ENCODE measurements at places on chromosomes 3 and 15.
A peak's percentile ranks its signal among the peaks of the same experiment; 100 is the strongest.

DNA sequence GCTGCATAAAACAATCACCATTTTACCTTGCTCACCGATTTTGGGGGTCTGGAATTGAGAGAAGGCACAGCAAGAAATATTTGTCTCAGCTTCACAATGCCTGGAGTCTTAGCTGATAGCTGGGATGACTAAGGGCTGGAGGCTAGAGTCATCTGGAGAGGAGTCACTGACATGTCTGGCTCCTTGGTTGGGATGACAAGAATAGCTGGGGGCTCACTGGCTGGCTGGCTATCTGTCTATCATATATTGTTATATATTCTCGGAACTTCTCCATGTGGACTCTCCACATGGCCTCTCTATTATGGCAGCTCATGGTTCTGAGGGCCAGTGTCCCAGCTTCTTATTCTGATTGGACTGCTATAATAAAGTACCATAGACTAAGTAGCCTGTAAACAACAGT is 20.0 kb upstream of the TRIM71 start:
- DNase-seq: no peak

DNA sequence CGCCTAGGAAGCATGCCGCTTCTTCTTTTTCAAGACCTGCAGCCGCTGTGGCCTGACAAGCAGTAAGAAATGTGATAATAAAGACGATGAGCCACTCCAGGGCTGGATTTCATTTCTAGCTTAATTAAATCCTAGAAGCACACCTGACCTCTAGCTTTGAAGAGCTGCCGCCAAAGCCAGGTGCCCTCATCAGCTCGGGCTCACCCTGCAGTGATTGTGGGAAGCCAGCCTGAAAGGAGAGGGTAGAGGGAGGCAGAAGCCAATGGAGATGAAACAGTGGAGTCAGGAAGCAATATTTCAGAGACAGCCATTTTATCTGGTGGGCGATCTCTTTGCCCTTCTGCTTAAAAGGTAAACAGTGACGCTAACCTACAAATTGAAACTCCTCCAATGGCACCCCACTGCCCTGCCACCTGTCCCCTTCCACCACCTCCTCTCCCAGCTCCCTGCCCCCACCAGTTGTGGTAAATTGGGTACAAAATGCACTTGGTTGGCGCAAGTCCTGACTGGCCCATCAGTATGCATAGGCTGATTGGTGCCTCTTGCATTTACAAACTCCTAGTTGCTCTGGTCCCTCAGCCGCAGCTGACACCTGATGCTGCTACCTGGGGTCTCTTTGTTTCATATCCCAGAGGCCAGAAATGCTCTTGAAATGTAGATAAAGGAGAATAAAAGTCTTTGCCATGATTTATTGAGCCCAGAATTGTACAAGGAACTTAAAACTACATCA is 385.3 kb downstream of the PDCD6IP start:
- DNase-seq: no peak

- peak; percentile 67 for DNase-seq
These were observed 89.0 kb upstream of the FGF12 start for GRCh38 chr3:192816351-192816750.

DNA sequence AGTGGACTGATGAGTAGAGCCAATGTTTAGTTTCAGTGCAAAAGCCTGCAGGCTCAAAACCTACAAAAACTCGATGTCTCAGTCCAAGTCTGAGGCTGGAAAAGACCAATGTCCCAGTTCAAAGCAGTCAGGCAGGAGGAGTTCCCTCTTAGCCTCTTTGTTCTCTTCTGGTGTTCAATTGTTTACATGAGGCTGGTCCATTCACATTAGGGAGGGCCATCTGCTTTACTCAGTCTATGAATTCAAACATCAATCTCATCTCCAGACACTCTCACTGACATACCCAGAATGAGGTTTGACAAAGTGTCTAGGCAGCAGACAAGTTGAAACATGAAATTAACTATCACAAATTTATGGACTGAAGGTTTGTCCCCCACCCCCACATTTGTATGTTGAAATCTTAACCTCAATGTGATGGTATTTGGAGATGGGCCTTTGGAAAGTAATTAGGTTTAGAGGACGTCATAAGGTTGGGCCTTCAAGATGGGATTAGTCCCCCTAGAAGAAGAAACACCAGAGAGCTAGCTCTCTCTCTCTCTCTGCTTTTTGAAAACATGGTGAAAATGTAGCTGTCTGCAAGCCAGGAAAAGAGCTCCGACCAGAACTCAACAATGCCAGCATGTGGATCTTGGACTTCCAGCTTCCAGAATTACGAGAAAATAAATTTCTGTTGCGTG is 438.5 kb upstream of the RGMA start:
- no peak for DNase-seq

GRCh38 chr3:17938313-17938712 is 195.9 kb upstream of the TBC1D5 start:
- DNase-seq: no peak

GRCh38 chr15:101642361-101642760 is 9.8 kb downstream of the TM2D3 start:
- DNase-seq: no peak

GRCh38 chr15:31004220-31004733 is 12.8 kb upstream of the MTMR10 start:
- DNase-seq: peak; percentile 70

DNA sequence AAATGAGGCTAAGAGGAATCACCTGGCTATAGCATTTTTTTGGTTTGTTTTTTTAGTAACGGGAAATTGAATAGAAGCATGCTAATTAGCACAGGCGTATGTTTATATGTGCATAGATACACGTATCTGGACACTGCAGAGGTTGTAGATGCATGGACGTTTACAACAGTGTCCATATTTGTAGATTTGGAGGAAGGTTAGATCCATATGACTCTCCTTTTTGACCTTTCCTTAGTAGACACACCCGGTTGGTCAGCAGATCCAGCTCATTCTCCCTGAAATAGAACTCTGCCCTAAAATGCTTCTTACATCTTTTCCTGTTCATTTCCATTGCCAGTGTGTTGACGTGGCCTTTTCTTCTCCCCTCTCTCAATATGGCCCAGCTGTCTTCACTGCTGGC is 60.1 kb downstream of the SLCO3A1 start:
- no peak for DNase-seq

DNA sequence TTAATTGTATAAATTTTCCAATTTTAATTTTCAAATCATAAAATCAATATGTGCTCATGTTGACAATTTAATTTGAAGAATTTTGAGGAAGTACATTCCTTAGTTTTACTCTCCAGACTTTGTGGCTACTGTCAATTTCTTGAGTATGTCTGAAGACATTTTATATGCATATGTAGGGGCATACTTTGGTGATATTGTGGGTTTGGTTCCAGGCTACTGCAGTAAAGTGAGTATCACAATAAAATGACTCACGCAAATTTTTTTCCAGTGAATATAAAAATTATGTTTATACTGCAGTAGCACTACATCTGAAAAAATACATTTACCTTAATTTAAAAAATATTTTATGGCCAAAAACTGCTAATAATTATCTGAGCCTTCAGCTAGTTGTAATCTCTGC is 123.2 kb upstream of the PLCL2 start:
- no peak for DNase-seq

DNA sequence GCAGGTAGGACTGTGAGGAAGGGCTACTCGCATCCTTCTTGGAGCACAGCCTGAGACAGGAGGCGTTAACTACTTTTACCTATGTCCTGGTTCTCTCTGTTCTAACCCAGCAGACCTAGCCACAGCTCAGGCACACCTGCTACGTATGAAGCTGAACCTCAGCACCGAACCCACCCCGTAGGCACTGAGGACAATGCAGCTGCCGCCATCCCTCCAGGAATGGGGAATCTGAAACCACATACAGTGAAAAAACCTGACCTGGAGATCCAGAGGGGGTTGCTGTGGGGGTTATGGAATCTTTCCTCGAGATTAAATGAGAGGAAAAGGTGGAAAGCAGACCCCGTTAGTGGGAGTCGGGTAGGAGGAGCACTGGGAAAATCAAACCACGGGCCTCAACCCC is 14.4 kb downstream of the MST1R start:
- DNase-seq: no peak

DNA sequence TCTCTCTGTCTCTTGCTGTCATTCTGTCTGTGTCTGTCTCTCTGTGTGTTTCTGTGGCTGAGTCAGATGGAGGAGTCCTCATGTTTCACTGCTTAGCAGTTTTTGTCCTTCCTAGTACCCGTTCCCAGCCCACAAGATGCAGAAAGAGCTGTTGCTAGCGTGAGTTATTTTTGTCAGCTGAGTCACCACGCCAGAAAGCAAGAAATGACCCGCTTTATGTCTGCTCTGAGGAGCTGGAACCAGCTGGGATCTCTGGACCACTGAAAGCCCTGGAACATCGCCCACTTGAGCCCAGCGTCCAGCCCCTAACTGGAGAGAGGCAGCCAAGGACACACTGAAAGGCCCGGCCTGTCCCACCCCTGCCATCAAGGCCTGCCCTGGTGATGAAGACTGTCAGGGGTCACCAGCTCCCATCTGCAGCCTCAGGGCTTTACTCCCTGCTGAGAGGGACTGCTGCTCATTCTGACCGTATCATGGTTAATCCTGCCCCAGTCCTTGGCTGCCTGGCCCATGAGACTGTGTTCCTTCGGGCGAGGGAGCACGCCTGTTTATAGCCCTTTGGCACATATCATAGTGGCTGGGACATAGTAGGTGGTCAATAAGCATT is 101.7 kb upstream of the TPM1 start:
- DNase-seq: no peak

GRCh38 chr15:65189102-65189740 is 4.1 kb upstream of the CLPX start:
- peak; percentile 81 for DNase-seq

DNA sequence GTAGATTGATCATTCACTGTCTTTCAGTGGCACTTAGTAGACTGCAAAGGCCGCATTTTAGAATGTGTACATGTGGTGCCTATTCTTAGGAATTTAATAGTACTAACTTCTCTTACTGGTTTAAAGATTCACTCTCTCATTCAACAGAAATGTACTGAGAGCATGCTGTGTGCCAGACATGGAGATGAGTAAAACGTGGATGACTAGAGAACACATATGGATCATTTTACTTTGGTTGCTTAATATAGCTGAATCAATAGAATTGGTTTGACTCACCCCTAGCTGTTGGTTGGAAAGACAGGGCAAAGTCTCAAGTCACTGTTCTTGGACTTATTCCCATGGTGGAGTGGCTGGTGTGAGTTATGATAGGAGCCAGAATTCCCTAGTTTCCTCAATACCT is 109.1 kb upstream of the TNFAIP8L3 start:
- no peak for DNase-seq

- peak; percentile 57 for DNase-seq
These were observed 116.6 kb upstream of the IQSEC1 start for GRCh38 chr3:13189639-13190377.

GRCh38 chr3:100560426-100560825 is 49.0 kb upstream of the ADGRG7 start:
- DNase-seq: no peak

- no peak for DNase-seq
These were observed 716.2 kb downstream of the DIPK2A start for GRCh38 chr3:144687862-144688261.

- DNase-seq: no peak
These were observed 205.4 kb downstream of the EPHB1 start for GRCh38 chr3:135000465-135000864.

DNA sequence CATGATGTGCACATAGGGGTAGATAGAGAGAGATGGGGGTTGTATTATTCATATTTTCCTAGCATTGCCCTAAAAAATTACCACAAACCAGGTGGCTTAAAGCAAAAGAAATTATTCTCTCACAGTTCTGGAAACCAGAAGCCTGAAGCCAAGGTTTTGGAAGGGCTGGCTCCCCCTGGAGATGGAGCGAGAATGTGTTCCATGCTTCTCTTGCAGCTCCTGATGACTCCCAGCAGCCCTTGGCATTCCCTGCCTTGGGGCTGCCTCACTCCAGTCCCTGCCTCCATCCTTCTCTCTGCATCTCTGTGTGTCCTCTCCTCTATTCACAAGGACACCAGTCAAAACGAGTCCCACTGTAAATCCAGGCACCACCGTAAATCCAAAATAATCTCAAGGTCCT is 91.5 kb upstream of the FAM174B start:
- no peak for DNase-seq

DNA sequence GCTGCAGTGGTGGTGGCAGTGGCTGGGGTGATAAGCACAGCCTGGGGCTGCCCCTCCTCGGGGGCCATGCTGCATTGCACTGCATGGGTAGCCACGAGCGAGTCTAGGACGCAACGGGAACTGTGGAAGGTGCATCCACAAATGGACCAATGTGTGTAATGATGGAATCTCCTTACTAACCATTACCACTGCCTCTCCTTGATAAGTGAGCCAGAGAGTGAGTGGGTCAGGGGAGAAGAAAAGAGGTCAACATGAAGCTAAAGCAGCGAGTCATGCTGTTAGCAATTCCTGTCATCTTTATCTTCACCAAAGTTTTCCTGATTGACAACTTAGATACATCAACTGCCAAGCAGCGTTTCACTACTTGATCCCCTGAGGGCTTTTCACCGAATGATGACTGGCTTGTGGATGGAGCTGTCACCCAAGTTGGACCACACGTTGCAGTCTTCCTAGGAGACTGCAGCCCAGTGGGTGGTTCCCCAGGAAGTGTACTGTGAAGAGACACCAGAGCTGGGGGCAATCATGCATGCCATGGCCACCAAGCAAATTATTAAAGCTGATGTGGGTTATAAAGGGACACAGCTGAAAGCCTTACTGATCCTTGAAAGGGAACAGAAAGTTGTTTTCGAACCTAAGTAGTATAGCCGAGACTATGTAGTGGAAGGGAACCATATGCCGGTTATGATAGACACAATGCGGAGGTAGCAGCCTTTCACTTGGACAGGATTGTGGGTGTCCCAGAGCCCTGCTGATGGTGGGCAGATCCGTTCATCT is 20.6 kb downstream of the SAMD7 start:
- DNase-seq: no peak

GRCh38 chr3:113626503-113627371 is 69.7 kb downstream of the USF3 start:
- DNase-seq: peak; percentile 89

- no peak for DNase-seq
These were observed 241.7 kb upstream of the GBE1 start for GRCh38 chr3:82002986-82003642.

- no peak for DNase-seq
These were observed 41.9 kb upstream of the DYNC1LI1 start for GRCh38 chr3:32612547-32612946.

DNA sequence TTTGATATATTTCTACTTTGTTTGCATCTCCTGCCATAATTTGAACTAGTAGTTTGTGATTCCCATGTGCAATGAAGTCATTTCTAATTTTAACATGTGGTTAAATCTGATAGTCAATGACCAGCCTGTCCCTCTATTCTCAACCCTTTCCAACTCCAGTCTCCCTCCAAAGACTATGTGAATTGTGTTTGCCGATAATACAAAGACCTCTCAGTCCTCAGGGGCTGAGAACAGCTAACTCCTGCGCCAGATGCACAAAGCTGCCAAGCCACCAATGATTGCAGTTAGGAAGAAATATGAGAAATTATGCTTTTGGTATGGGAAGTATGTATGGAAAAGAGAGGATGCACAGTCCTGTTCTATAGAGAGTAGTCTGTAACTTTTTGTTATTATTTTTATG is 54.0 kb downstream of the KCNH8 start:
- no peak for DNase-seq

DNA sequence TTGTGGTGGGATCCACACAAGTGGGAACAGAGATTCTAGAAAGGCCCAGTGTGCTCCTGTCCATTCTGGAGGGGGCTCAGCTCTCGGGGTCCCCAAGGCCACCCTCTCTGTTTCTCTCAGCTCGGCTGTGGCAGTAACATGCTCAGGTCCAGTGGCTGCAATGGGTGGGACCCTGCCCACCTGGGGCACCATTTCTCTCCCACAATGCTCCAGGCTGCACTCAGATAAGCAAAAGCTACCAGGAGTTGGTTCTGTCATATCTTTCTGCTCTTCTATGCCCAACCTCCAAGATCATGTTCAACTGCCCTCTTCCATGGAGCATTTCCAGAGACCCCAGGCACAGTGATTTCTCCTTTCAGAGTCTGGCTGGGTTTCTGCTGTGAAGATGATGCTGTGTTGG is 40.8 kb downstream of the ITGA11 start:
- DNase-seq: no peak
